ENCODE measurements at places on chromosomes 16 and 17.
A peak's percentile ranks its signal among the peaks of the same experiment; 100 is the strongest.

DNA sequence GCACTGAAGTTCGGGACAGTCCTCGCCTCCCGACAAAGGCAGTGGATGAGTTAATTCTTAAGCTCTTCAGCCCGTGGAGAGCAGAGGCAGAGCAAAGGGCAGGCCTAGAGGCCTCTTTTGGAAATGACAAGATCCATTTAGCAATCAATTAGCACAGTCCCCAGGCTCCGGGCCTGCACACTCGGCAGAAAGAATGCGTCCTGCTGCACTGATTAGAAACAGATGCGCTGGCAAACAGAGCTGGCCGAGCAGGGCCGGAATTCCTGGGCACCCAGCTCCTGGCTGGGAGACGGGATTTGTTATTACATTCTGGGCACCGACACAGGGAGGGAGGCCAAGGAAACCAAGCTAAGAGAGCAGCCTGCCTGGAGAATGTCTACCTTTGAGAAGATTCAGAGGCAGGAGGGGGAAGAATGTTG lies 162.9 kb downstream of the COPRS start:
- DNase-seq, result no peak

DNA sequence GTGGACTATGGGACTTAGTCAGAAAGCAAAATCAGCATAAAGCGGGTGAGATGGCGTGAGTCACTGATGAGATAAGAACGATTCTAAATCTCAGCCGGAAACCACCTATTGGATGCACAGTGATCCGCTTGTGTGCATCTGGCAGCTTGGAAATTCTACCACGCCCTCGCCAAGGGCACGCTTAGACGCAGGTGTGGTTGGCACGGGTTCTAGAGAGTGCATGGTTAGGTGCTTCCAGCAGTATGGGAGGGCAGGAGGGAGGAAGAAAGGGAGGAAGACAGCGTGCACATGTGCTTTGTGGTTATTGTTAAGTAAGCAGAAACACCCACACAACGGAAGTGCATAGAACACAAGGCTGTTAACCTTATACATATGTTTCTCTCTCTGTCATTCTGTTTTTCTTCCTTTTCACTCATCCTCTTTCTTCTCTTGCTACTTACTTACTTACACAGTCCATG lies 374.0 kb upstream of the ASIC2 start:
- no peak for DNase-seq

GRCh38 chr16:47377154-47377553 lies 83.7 kb downstream of the ITFG1 start:
- DNase-seq, result no peak

DNA sequence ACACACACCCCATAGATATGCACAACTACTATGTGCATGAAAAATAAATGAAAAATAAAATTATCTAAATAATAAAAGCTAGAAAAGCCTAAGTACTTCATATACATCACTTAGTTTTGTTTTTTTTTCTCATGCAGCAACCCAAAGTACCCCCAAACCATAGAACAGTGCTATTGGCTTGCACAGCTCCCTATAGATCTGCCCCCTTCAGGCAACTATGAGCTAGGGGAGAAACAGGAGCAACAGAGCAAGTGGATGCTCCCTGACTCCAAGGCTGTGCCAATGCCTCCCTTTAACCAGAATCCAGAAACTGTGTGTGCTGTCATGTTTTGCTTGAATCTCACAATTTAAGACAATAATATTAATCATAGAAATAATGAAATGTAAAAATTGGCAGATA lies 605.5 kb downstream of the TOX3 start:
- no peak for DNase-seq

- no peak for DNase-seq
These were observed 66.4 kb downstream of the KANSL1 start for GRCh38 chr17:46126840-46127239.

DNA sequence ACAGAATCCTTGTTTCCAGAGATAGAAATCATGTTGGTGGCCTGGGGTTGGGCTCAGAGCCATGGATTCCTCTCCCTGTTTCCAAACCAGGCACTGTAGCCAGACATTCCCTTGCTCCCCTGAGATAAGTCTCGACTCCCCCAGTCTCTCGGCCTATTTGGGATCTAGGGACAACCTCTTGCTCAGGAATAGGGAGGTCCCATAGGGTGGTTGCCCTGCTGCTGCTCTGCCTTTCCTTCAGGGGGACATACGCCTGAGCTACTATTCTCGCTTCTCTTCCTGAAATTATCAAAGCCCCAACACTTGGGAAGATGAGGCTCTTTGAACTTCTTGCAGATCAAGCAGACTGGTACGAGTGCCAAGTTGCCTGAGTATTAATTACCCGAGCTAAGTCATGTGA lies 58.0 kb downstream of the TBX4 start:
- no peak for DNase-seq

- DNase-seq, result peak; percentile 53
These were observed 3.3 kb downstream of the POLR3E start for GRCh38 chr16:22300427-22301071.

GRCh38 chr17:8163978-8164814 lies 1.4 kb upstream of the VAMP2 start:
- DNase-seq, result peak; percentile 93

GRCh38 chr17:78771758-78772382 lies 10.2 kb downstream of the CYTH1 start:
- no peak for DNase-seq

GRCh38 chr16:69145658-69146057 lies 13.2 kb downstream of the UTP4 start:
- no peak for DNase-seq

DNA sequence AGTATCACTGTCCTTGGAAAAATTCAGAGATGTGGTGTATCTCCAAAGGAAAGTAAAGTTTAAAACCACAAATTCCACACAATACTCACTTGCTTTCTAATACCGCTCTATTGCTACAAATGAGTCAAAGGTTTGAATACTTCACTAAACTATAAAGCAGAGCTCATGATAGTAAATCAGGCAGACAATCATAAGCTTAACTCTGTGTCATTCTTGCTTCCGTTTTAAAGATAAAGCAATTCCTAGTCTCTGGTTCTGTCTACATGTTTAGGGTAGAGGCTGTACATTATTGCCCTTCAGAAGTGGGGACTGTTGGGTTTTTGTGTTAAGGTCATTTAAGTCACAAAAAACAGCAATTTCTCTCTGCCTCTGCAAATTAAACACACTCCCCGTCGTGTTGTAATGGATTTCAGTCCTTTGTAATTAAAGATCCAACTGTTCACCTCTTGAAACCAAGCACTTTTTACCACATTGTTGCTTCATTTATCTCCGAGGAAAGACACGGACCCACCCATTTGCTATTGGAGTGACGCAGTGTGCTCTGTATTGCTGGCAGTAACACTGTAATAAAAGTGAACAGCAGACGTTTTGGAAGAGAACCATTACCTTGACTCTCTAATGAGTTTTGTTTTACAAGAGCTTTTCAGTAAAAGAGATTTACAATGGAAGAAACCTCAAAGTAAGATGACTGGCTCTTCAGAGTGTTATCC lies 83.1 kb upstream of the CNTNAP4 start:
- DNase-seq, result no peak

- DNase-seq, result no peak
These were observed 41.9 kb upstream of the NSRP1 start for GRCh38 chr17:30074730-30075129.

DNA sequence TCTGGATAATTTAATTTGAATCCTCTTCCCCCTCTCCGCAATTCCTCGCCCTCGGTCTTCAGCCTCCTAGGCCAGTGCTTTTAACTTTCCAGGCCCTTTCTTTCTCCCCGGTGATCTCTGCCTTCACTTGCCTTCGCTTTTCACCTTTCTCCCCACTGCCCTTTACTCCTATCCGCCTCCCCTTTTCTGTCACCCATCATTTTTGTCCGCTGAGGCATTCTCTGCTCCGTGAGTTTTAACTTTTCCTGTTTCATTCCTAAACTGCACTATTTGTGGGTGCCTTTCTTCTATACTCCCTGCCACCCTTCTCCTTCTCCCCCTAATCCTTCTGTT lies 729 bp downstream of the LONP2 start:
- no peak for DNase-seq

- no peak for DNase-seq
These were observed 9.9 kb downstream of the CENPX start for GRCh38 chr17:82012640-82013295.

GRCh38 chr16:69767459-69768229 lies 5.5 kb downstream of the WWP2 start:
- no peak for DNase-seq

DNA sequence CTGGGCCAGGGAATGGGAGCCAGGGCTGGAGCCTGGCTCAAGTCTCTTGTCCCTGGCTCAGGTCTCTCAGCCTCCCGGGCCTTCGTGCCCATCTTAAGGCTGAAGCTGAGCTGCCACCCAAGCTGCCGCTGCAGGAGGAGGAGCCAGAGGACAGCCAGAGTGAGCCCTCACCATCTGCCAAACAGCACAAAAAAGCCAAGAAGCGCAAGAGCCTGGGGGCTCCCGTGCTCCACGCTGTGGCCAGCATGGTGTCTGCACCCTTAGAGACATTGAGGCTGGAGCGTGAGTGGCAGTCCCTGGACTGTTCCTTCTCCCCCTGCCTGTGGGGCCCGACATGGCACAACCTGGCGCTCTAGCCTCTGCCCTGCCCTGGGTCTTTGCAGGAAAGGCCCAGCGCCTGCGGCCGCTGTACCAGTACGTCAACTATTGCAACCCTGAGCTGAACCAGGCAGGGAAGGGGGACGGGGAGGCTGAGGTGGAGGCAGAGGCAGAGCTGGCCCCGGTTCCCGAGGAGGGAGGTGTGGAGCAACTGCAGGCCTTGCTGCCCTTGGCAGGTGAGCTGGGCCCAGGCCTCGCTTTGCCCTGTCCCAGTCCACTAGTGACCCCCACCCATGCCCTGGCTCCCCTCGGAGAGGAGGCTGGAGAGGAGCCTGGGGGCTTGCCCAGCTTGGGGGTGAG lies 1.3 kb downstream of the C16orf86 start:
- peak; percentile 96 for DNase-seq

GRCh38 chr17:62653002-62653825 lies 25.7 kb downstream of the MRC2 start:
- DNase-seq, result peak; percentile 89
